ENCODE measurements at places on chromosomes 11 and 22.
A peak's percentile ranks its signal among the peaks of the same experiment; 100 is the strongest.

DNA sequence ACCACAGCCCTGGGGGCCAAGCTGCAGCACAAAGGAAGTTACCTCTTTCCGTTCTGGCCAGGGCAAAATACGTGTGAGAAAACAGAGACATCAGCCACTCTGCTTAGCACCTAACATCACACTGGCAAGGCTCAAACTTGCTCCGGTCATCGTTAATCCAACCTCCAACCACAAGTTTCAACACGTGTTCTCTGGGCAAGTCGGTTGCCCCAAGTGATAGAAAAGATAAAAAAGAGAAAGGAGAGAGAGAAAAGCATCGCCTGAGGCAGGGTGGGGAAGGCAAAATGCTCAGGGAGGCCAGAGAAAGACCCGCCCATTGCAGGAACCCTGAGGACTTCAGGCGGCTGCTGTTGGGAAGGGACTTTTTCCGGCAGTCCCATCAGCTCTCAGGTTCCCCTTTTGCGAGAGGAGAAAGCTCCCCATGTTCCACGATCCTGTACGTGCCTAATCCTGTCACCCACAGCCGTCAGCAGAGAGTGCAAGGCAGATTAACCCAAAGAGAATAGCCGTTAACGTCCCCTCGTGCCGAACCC is 18.5 kb upstream of the B4GALNT4 start:
- no peak for DNase-seq

DNA sequence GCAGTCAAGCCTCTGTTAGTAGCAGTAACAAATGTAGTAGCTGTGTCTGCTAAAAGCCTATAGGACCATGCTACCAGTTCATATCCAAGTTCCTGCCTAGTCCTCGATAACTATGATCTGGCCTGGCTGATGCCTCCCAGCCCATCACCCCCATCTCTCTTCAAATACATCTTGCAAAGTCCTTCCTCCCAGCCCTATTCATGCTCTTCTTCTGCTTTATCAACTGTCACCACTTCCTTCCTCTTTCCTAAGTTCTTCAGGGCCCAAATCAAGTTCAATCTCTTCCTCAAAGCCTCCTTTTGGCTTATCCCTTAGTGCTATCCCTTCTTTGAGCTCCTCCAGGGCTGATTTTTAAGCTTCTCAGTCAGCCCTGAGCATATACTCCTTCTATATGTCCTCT is 150.9 kb upstream of the THY1 start:
- no peak for DNase-seq

DNA sequence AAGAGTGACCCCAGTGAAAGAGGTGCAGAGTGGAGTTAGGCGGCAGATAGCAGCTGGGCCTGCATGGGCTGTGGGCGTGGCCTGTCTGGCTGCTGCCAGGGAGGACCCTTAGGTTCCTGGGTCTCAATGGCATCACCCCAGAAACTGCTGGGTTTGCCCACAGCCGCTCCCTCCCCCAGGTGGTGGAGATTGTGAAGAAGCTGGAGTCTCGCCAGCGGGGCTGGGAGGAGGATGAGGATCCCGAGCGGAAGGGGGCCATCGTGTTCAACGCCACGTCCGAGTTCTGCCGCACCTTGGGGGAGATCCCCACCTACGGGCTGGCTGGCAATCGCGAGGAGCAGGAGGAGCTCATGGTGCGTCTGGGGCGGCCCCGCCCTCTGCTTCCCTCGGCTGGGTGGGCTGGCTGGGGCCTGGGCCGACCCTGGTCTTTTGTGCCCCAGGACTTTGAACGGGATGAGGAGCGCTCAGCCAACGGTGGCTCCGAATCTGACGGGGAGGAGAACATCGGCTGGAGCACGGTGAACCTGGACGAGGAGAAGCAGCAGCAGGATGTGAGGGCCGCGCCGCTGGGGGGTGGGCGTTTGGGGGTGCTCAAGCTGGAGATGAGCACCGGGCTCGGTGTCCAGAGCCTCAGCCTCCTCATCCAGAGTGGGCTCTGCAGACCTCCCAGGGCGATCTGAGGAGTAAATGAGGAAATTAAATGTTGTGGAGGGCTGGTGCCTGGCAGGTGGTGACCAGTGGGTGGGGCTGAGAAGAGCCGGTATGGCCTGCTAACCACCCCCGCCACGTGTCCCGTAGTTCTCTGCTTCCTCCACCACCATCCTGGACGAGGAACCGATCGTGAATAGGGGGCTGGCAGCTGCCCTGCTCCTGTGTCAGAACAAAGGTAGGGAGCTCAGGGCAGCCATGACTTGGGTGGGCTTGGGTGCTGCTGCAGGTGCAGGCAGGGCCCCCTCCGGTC is 15.0 kb downstream of the SART1 start:
- no peak for DNase-seq

DNA sequence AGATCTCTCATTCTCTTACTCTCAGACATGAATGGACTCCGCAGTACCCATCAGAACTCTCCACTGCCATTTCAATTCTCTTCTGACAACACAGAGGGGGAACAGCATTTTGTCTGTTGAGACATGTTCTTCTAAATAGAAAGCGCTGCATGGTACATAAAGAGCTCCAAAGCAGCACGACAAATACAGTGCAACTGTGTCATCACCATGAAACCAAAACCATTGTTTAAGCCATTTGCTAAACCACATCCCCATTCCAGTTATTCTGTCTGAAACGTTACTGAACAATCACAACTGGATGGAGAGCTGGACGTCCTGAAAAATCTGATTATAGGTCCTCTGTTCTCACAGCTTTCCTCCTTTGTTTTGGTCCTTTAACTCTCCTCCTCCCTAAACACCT is 17.9 kb upstream of the TENM4 start:
- no peak for DNase-seq

- DNase-seq: no peak
Observed at GRCh38 chr22:19341500-19341899, 50.0 kb upstream of the CLTCL1 start.

DNA sequence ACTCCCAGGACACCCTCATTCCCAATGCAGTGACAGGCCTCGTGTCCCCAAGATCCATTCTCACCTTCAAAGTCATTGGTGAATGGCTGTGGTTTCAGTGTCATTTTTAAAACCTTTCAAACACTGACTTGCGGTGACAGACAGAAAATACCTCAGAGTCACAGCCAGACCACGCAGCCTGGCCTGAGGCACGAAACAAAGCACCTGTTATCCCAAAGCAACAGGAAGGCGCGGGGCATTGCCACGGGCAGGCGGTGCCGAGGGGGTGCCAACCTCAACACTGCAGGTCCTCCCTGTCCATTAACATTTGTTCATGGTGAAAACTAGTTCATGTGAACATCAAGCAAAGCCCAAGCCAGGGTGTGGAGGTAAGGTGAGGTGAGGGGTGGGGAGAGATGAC is 38.2 kb downstream of the RPUSD4 start:
- no peak for DNase-seq

GRCh38 chr11:107526197-107526596 is 39.3 kb downstream of the ALKBH8 start:
- no peak for DNase-seq

GRCh38 chr11:1472180-1473005 is 14.2 kb downstream of the MOB2 start:
- no peak for DNase-seq

DNA sequence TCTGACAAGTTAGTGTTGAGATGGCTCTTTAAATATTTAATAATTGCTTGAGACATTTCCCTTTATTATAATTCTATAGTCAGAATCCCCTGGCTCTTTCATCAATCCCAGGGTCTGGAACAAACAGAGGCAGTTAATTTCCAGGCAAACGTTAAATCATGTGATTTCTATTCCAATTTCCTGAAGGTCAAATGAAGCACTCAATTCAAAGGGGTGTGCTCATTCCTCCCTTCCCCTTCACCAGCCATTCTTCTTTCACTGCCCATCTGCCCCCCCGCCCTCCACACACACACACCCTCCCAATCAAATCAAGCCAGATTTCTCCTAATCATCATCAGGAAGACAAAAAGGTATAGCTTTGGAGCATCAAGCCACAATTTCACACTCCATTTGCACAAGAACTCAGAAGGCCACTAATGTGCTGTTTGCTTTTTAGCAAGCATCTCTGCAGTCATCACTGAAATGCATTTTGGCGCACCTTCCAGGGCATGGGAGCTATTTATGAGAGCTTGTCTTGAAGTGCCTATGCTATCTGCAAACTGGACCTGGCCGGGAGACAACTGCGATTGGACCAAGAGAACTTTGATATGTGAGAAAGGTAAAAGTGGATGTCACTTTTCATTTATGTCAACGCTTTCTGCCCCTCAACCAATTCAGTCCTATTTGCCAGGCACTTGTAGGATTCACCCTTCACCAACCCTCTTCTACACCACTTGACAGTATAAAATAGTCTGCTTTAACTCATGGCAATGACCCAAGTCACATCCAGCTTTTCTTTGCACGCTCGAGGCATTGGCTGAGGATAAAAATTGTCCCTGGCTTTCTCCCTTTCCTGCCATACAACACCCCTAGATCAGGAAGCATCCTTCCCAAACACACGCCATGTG is 315.1 kb upstream of the API5 start:
- no peak for DNase-seq

DNA sequence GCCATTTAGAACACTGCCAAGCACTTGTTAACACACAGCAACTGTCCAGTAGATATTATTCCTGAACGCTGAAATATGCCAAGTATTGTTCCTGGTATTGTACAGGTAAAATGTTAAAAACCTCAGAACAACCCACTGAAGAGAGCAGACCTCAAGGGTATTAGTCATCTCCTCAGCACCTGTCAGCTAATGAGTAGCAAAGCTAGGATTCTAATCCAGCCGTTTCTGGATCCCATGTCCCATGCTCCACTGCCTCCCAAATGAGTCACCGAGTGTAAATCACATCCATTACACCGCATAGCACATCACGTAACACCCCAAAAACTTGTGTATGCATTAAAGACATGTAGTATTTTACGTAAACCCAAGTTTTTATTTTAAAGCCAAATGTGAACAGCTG is 705.4 kb upstream of the TENM4 start:
- DNase-seq: no peak

DNA sequence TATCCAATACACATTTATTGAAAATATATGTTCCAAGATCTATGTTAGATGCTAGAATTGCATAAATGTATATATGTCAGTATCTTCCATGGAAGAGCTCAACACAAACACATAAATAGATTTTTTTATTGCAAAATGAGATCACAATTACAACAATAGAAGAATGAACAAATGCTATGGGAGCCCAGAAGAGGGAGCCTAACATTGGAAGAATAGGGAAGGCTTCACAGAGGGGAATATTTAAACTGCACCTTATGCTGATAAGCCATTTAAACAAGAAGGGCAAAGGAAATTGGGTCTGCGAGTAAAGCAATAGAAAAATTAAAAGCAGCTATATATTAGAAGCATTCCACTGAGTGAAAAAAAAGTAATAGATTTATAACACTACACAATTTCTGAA is 96.1 kb upstream of the LRRC55 start:
- DNase-seq: no peak

- DNase-seq: no peak
Observed at GRCh38 chr22:40645579-40646197, 9.2 kb upstream of the MRTFA start.

GRCh38 chr22:36586271-36586670 is 57.3 kb upstream of the EIF3D start:
- no peak for DNase-seq

DNA sequence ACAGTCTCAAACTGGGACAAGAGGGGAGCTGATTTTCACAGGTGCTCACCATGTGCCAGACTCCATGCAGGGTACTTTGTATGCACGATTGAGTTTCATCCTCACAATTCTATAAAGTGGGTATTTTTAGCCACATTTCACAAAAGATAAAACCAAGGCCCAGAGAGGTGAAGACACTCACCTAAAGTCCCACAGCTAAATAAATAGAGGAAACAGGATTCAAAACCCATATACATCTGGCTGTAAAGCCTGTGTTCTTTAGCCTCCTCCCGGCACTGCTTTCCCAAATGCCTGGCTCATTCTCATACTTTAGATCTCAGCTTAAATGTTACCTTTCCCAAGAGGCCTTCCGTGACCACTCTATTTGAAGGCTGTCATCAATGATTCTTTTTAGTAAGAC is 13.2 kb upstream of the KCTD14 start:
- DNase-seq: no peak

GRCh38 chr11:27205779-27206570 is 157.0 kb downstream of the CCDC34 start:
- no peak for DNase-seq

DNA sequence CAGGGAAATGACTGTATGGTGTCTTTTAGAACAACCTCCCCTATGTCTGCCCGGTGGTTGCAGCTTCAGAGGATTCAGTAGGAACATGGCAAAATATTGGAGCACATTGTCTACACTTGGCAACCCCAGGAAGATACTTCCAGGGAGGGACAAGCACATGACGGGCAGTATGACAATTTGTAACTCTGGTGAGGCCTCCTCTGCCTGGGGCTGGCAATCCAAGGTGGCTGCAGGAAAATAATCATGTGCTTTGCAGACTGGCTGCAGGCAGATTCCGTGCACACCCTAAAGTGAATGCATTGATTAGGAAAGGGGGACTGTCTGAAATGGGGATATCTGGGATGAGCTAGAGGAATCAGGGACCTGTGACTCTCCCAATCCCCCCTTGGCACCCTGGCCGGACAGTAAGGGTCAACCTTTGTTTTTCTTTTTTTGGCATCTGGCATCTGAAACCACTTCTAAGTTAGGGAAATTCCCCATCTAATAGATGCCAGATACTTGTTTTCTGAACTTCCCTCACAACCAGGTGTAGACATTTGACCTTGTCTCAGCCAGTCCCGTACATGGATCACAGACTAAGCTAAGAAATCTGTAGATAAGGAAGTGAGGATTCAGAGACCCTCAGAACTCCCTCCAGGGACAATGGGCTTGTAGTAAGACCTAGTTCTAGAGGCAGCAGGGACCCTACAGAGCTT is 10.5 kb upstream of the PHOX2A start:
- DNase-seq: no peak

GRCh38 chr22:37862570-37863325 is 13.5 kb downstream of the EIF3L start:
- DNase-seq: no peak

GRCh38 chr11:95140397-95141033 is 50.9 kb downstream of the ENDOD1 start:
- DNase-seq: no peak

DNA sequence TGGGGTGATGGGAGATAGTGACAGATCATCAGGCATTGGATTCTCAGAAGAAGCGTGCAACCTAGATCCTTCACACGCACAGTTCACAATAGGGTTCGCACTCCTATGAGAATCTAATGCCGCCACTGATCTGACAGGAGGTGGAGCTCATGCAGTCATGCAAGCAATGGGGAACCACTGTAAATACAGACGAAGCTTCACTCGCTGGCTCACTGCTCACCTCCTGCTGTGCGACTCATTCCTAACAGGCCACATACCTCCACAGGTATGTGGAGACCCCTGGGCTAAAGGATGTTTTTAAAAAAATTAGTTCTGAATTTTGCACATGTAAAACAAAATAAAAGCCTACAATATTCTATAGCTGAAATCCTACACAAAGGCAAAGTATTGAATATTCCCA is 20.5 kb upstream of the TEAD1 start:
- no peak for DNase-seq

DNA sequence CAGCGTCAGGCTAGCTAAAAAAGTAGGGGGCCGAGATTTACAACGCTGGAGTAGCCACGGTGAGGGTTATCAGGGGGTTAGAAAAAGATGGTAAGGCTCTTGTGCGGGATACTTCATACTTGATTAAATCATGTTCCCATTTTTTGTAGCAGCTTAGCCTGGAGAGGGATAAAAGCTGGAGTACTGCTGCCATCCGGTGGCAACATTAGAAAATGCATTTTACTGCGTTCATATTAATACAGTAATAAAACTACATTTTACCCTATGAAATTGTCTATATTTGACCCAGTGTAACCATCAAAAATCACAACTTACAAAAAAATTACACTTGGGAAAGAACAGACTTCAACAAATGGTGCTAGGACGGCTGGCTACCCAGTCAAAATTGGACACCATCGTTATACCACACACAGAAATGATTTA is 17.3 kb downstream of the RPUSD4 start:
- DNase-seq: peak; percentile 16
